Activated T-cell treated with anti-CD3 and anti-CD28 coated beads for 1 hour (primary cell): ENCODE measurements at places on chromosomes 6 and 20.

DNA sequence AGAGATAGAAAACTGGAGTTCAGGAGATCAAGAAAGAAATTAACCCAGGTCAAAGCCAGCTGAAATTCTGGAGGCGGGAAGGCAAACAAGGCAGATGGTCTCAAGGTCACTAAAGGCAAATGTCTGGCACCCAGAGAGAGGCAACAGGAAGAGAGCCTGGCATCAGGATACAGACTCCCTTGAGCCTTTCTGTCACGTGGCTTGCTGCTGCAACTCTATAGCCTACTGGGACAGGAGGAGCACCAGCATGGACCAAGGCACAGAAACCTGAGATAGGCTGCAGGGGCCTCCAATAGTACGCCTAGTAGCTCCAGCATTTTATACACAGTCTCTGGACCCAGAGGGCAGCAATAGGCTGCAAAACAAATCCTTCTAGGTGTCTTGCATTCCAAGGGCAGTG lies 75.1 kb downstream of the SEL1L2 start:
- no peak for DNase-seq

DNA sequence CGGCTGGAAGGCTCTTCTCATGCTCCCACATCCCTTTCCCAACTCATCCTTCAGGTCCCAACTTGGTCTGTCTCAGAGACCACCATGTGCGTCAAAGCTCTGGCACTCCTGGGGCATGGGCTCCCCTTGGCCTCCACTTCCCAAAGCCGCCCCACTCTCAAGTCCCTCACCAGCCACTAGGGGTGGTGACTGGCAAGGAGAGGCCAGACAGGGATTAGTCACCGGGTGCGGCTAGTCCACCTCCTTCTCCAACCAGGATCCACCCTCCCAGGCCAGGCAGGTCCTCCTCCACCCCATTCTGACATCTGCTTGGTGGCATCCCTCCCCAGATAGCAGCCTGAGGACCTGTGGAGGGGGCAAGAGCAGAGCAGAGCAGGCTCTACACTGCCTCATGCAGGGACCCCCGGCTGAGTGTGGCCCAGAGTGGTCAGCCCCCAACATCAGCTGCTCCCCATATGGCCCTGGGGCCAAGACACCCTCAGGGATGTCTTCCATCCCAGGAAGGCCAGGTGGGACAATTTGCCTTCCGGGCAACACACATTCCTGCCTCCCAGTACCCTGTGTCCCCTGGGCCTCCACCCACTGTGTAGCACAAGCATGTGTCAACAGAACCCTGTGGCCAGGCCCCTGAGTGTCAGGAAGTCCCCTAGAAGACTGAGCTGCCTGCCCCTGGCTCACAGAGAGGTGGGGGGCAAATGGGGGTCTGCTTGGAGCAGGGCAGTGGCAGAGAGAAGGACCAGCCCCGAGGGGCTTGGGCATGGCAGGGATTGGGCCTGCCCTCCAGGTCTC lies 29.2 kb downstream of the YTHDF1 start:
- no peak for DNase-seq

DNA sequence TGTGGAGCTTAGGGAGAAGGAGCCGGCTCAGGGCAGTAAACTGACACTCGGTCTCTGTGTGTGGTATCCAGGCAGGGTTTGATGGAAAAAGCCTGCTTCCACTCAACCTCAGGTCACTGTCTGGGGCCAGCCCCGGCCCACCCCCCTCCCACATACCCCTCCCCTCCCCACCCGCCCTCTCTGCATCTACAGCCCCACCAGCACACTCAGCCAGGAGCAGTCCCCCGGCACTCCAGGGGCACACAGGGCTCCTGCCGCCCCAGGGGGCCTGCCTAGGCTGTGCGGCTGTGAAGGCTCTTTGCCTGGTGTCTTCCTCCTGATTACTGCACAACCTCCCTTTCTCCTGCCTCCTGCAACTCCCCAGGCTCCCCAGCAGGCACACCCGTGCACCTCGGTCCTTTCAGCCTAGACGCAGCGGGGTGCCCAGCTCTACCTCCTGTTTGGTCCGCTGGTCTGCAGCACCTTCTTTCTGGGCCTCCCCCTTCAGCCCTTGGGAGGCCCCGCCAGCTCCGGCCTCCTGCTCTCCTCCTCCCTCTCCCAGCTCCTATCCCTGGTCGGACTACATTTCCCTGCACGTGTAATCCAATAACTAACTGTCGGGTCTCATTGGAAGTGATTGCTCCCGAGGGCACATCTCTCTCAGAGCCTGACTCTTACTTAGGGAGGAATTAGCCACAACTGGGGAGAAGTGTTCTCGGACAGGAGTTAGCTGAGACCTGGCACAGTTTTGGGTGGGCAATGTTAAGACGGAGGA lies 1.3 kb upstream of the FOXF2 start:
- no peak for DNase-seq

- no peak for DNase-seq
These were observed 333.8 kb downstream of the TFAP2A start for GRCh38 chr6:10081075-10081474.

DNA sequence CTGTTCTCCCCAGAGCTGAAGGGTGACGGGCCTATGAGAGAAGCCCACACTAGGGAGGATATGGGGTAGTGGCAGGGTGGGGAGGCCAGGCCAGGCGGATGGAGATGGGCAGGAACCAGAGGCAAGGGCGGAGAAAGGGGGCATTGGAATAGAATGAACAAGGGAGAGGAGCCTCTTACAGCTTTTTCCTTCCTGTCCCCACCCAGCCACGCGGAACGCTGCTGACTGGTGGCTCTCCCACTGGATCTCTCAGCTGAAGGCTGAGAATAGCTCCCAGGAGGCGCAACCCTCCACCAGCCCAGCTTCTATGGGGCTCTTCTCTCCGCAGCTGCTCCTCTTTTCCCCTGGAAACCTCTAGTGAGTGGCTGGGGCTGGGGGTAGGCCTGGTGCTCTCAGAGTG lies 10.8 kb downstream of the DLK2 start:
- no peak for DNase-seq

DNA sequence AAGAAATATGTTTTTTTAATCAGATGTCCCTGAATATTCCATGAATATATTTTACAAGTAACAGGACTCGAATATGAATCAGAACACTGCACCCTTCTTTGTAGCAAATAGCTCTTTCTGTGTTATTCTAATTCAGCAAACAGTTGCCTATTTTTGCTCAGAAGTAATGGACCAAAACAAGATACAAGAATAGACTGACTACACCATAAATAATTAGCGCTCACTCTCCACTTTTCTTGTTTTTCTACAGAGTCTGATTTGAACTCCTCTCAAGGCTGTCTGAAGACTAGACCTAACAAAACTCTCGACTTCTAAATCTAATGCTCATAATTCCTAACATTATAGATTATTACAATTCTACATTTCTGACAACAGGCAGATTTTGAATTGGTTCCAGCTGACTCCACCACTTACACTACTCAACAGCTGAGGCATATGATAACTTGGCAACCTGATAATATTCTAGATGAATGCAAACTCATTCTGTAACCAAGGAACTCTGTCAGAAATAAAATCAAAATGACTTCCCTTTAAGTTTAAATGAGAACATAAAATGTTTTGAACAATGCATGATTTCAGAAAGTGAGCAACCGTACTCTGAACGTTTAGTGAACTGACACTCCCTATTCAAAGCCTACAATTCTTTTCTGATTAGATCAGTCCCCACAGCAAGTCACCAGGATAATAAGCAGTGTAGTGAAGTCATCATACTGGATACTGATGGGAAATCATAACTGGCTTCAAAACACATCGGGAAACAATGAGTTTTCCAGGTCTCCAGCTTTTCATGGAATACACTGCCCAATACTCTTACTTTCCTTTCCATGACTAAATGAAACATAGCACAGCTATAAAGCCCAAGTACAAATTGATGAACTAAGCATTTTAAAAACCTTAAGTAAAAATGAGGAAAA lies 114.2 kb upstream of the BEND6 start:
- no peak for DNase-seq

DNA sequence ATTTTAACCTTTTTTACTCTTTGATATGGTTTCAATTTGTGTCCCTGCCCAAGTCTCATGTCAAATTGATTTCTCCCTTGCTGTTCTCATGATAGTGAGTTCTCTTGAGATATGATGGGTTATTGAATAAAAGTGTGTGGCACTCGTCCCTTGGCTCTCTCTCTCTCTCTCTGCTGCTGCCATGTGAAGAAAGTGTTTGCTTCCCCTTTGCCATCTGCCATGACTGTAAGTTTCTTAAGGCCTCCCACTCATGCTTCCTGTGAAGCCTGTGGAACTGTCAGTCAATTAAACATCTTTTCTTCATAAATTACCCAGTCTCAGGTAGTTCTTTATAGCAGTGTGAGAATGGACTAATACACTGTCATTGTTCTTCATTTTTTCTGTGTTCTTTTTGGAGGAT lies 48.5 kb downstream of the LIN28B start:
- no peak for DNase-seq

GRCh38 chr6:90226257-90226656 lies 70.4 kb downstream of the BACH2 start:
- DNase-seq, result no peak

GRCh38 chr20:61789329-61789728 lies 276.4 kb downstream of the TAF4 start:
- no peak for DNase-seq

- DNase-seq, result no peak
These were observed 174.9 kb downstream of the CD109 start for GRCh38 chr6:73870907-73871306.

DNA sequence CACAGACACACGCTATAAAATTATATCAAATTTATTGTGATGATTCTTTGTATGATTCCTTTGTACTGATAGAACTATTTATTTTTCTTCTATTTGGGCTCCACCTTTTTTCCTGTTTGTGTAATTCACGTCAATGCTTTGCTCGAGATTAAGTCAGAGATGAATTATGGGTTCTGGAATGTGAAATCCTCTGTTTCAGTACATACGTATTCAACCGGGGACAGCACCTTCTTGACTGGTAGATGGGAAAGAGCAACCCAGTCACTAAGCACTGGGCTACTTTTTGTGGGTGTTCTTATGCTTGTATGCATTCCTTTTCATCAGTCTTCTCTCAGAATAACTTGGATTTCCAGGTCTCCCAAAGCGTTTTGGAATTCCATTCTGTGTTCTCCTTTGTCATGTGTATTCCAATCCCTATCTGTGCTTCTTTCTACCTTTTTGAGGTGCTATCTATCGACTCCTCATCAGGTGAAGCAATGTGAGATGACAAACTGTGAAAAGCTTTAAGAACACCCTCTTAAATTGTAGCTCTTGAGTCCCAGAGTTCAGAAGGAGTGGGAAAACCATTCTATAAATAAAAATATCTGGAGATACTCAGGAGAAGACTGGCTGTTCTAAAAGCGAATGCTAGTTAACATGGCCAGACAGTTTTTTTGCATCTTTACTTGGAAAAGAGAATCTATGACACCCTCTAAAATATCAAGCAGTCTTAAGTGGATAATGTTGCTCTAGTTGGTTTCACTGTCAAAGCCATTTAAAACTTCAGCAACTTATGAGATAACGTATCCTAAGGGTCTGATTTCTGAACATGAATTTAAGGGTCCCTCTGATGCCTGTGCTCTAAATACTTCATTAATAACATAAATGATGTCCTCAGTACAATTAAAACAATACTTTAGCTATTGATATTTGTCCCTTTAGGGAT lies 197.7 kb upstream of the PREP start:
- no peak for DNase-seq

DNA sequence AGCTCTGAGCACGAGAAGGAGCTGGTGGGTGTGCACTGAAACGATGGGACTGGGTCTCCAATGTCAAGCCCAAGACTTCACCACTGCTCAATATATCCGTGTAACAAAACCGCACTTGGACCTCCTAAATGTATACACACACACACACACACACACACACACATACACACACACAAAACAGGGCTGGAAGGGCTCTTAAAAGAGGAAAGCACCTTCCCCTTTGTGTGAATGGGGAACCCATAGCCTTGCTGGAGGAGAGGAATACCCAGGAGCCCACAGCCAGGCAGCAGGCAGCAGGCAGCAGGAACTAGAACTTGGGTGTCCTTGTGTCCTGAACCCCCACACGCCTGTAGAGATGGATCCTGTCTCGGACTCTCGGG lies 29.8 kb downstream of the TGM2 start:
- DNase-seq, result no peak

DNA sequence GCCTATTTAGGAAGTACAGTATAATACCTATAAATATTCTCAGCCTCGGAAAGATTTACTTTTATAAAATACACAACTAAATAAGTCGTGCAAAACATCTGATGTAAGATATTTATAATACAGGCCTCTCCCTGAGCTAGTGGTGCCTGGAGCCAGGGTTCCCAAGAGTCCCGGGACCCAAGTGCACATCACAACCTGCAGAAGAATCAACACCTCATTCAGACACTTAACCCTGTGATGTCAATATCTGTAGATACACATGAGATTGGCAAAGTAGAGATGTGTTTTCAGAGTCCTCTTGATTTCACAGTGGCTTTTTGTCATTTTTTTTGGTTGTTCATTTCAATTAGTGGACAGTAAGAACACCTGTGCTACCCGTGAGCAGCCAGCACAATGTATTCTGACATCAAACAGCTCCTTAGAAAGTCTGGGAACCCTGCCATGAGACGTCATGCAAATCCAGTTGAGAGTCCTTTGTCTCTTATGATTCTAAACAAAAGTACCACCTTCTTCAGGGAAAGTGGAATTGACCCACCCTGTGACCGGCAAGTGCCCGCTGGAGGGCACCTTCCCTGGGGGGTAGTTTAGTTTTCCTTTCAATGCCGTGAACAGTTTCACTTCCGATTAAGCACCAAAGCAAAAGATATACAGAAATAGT lies 101.6 kb downstream of the DACT2 start:
- no peak for DNase-seq

DNA sequence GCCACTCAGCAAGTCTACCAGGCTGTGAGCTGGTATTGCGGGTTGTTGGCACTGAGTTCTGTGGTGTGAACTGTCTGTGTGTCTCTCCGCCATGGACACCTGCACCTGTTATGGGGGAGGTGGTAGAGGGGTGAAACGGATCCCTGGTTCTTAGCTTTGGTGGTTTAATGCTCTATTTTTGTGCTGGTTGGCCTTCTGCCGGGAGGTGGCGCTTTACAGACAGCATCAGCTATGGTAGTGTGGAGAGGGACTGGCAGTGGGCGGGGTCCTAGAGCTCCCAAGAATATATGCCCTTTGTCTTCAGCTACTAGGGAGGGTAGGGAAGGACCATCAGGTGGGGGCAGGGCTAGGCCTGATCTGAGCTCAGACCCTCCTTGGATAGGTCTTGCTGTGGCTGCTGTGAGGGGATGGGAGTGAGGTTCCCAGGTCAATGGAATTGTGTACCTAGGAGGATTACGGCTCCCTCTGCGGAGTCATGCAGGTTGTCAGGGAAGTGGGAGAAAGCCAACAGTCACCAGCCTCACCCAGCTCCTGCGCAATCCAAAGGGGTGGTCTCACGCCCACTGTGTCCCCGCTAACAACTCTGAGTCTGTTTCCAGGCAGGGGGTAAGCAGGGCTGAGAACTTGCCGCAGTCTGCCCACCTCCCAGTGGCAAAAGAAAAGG lies 154.3 kb downstream of the CCDC170 start:
- DNase-seq, result no peak

- DNase-seq, result no peak
These were observed 56.3 kb upstream of the ENTPD6 start for GRCh38 chr20:25139029-25139705.

GRCh38 chr6:2230659-2231277 lies 14.6 kb downstream of the GMDS start:
- no peak for DNase-seq
